Activated CD8-positive, alpha-beta memory T cell treated with anti-CD3 and anti-CD28 coated beads, Interleukin-2, amount 50 U/mL, for 4 hours (primary cell): ENCODE measurements at places on chromosomes 13 and 19.

- DNase-seq, result no peak
Measured at GRCh38 chr13:35621989-35622388, 145.5 kb upstream of the MAB21L1 start.

DNA sequence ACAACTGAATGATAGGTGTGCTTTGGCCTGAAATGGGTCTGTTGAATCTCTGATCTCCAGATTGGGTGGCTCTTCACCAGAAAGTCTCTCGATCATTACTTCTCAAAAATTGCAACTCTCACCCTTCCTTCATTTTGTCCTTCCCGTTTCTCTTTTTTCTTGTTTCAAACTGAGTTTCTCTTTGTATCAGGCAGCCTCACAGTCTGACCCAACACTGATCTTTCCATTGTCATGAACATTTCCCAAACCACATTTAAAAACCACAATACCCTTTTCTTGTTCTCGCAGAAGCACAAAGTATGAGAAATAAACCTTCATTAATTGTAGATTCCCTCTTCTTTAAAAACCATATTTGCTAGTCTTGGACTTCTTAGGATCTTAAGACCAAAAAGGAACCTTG lies 33.6 kb upstream of the HMGB1 start:
- DNase-seq, result no peak

GRCh38 chr13:113625965-113626721 lies 31.9 kb downstream of the ATP4B start:
- no peak for DNase-seq

DNA sequence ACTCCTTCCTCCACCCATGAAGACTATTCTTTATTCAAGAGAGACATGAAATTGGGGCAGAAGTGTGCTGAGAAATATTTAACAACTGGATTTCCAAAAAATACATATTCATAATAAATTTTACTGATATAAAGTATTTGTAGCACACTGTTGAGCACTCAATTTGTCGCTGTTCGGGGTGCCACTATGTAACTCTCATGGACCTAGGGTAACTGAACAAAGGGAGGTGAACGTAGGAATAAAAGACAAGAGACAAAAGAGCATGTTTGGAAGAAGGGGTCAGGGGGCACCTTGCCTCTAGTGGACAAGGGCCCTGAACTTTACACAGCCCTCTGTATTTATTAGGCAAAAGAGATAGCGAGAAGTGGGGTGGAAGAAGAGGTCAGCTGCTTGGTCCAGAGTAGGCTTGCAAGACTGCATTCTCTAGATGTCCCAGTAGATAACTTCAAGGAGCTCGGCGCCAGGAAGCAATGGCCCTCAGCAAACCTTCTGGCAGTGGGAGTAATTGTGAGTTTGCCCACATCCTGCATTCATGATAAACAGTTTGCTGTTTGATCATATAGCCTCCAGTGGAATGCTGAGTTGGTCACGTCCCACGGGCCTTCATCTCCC lies 4.5 kb upstream of the ZNF175 start:
- no peak for DNase-seq

DNA sequence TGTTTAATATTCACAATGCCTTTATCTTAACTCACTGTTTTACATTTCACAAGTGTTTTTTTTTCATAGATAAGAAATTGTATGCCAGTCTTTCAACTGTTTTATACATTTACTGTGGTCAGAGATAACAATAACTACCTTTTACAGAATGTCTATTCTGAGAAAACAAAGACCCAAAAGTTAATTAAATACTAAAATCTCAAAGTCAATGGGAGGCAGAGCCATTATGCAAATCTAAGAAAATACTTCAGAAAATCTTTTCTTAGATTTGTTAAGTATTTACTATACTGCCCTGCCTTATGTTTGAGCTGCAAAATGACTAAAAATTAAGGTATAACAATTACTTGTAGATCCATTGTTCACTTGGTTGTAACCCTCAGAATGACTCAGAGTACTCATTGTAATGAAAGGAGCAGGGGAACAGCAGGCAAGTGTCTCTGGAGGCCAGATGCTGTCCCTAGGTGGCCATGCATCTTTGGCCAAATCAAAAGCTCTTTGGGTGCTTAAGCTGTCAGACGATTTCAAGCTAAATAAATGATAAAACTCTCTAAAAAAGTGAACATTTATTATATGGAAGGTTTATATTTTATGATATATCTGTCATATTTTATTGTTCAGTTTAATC lies 770.1 kb upstream of the PCDH20 start:
- DNase-seq, result no peak
